ENCODE measurements at places on chromosomes 3 and 15.

DNA sequence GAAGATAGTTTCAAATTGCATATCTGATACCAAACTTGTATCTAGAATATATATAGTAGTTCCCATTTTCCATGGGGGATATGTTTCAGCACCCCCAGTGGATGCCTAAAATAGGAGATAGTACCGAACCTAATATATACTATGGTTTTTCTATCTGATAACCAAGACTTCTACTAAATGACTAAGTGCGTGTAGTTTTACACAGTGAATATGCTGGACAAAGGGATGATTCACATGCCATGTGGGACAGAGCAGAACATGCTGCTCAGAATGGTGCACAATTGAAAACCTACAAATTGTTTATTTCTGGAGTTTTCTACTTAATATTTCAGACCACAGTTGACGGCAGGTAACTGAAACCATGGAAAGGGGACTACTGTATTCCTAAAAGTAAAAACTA, 73.4 kb upstream of the TP63 start:
- no peak for DNase-seq

DNA sequence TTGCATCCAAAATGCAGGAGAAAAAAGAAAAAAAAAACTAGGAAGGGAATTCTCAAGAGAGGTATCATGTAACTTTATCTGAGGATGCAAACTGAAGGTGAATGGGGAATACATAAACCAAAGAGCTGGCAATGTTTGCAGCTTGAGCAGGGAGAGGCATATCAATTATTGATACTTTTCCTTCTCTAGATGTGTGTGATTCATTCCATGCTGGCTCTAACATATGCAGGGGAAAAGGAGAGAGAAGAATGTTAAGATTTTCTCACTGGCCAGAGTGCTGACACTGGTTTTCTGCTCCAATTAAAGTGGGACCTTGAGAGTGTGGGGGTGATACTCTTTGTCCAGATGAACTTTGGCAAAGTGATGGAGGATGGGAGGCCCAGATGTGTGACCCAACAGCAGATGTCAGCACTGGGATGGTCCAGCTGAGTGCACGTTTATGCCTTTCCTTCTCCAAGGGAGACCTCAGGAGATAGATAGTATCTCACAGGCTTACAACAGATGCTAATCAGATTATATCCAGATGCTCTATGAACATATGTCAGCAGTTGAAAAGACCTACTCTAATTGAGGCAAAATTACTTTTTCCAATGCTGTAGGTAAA, 50.0 kb upstream of the PSMD6 start:
- no peak for DNase-seq

DNA sequence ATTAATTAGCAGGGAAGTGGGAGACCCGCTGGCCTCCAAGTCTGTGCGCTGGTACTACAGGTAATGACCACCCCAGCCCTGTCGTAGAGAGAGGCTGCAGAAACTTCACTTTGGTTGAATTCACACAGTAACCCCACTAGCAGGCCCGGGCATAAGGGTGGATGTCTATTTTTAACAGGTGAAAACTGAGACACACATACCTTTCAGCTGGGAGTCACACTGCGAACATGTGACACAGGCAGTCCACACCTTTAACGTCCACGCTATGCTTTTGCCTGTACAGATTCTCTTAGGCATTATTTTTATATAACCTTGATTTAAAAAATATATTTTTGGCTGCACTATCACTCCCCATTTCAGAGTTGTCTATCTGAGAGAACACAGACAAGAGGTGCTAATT, 3.9 kb downstream of the LRRK1 start:
- DNase-seq, result no peak

DNA sequence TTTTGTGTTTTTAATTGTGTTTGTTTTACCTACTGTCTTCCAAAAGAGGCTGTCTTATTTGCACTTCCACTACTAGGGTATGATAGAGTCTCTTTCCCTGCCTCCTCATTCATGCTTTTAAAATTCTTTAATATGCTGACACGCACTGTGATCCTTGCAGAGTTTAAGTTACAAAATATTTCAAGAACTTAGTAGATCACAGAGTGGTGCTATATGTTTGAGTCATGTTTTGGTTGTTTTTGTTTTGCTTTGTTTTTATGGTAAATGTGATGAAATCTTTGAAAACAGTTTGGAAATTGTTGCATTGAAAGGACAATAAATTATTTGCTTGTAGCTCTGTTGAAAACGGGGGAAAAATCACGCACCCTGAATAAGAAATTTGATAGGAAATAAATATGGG, 5.9 kb upstream of the ABHD10 start:
- DNase-seq, result no peak

DNA sequence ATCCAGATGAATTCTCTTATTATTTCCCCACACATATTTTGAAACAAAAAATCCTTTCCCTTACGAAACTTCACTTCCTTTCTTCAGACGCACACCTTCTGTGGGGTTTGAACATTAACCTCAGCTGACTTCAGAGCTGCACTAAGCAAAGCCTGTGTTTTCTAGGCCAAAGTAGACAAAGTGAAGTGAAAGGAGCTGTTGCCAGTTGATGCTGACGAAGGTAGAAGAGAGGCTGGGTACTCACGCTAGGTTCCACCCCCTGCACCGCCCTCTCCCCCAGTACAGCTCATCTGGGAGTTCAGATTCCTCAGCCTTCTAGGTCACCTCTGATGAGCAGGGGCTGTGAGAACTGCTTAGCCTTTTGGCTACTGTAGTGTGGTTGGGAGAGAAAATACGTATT, 24.1 kb downstream of the DUT start:
- no peak for DNase-seq

- DNase-seq, result peak; percentile 50
These were observed 4.7 kb upstream of the RNF13 start for GRCh38 chr3:149808209-149808829.

DNA sequence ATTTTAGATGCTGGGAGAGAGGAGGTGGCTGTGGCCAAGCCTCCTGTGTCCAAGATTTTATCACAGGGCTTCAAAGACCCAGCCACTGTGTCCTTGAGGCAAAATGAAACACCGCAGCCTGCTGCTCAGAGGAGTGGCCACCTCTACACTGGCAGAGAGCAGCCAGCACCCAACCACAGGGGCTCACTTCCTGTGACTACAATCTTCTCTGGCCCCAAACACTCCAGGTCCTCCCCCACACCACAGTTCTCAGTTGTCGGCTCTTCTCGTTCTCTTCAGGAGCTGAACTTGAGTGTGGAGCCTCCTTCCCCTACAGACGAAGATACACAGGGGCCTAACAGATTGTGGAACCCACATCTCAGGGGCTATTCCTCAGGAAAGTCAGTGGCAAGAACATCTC, 45.6 kb downstream of the CDAN1 start:
- no peak for DNase-seq
